Glomerular endothelial cell (primary cell): ENCODE measurements at places on chromosomes 6 and 20.

GRCh38 chr6:142732790-142733189, 212.2 kb downstream of the HIVEP2 start:
- no peak for DNase-seq

DNA sequence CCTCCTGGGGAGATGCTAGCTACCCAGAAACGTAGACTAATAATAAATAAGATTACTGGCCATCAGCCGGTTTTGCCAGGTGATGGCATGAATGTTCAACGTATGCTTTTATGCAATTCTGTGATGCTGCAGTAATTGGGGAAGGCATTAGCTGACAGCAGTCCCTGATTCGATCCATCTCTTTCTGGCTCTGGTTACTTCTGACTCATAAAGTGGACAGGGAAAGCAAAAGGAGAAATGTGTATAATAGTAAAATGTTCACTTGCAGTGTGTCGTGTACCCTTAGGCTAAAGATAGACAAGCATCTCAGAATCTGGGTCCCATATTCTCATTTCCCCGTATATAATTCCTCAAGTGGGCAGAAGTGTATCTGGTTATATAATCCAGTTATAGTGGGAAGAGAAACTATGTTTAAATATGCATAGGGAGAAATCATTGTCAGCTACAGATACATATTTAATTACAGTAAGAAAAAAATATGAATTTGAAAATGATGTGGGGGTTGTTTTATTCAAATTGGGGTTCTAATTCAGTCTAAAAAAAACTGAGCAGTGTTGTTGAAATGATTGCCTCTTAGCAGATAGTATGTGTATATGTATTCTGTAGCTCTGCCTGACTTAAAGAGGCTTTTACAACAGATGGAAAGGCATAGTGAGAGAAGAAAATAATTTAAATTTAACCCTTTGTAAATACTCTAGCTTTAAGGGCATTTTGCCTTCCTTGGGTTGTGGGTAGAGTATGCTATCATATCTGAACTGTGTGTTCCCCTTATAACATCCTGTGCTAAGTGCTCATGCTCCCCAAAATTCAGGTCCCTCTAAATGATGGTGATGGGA, 40.6 kb downstream of the DOK5 start:
- DNase-seq: no peak

GRCh38 chr6:11313207-11313606, 80.7 kb upstream of the NEDD9 start:
- DNase-seq: no peak

- DNase-seq: no peak
Observed at GRCh38 chr6:34050691-34051090, 95.2 kb downstream of the GRM4 start.

- no peak for DNase-seq
Observed at GRCh38 chr6:64630901-64631300, 995.3 kb downstream of the PHF3 start.

DNA sequence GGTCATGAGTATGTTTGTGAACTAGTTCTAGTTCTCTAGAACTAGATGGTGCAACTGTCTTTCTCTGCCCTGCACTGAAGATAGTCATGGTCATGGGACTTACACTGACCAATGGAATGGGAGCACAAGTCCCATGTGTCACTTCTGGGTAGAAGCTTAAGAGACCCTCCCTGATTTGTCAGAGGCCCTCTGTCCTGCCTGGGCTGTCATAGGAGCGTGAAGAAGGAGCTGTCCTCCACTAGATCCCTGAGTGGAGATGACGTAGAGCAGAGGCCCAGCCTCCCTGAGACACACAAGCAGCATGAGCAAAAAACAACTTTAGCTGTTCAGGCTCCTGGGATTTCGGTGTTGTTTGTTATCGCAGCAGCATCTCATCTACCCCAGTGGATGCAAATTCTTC, 514.5 kb downstream of the PREX1 start:
- no peak for DNase-seq

DNA sequence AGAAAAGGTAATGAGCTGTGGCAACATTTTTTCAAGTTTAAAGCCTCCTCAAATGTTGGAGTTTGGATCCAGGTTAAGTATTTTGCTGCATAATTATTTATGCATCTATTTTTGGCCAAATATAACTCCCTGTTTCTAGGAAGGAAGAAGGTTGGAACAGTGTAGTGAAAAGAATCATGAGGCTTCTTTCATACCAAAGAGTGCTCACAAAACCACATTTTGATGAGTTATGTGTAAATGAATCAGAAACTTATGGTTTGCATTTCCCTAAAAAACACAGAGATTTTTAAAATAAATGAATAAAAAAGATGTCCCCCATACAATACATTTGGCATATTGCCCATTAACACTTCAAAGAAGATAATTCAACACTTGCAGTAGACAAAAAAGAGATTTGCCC, 246.9 kb upstream of the PRDM1 start:
- no peak for DNase-seq

GRCh38 chr6:21664314-21665109, 71.0 kb downstream of the SOX4 start:
- DNase-seq: no peak

GRCh38 chr20:30505566-30505965, 751.9 kb upstream of the DEFB115 start:
- no peak for DNase-seq

- DNase-seq: no peak
Observed at GRCh38 chr6:44869321-44869897, 458.7 kb upstream of the RUNX2 start.
